ENCODE measurements at places on chromosomes 2 and 18.

DNA sequence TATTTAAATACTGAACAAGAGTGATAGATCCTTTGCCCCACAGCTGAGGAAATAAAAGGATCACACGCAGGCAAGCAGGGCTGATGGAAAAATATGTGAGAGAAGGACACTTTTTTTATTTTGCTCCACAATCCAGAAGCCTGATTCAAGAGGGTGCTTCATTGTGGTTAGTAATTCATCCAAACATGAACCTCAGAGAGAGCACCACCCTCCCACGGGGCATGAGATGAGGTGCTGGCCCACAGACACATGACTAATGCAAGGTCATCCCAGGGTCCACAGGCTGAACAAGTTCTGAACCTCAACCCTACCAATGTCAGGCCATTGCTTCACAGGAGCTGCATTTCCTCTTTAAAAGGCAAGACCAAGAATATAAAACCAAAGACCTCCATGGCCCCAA is 239.6 kb downstream of the MREG start:
- no peak for DNase-seq

DNA sequence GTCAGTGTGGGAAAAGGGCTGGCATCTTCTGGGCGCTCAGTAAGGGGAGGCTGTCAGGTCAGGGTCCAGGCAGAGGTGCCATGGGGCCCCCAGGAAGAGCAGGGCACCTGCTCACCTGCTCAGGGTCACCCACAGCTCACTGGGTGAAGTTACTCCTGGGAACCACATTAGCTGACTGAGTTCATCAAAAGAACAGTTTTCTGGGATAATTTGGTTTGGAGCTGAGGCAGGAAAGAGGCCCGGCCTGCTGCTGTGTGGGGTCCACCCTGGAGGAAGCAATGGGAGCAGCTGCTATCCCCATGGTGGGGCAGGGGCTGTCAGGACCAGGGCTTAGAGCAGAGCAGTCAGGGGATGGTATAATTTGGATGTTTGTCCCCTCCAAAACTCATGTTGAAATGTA is 97.2 kb upstream of the GPC1 start:
- no peak for DNase-seq

DNA sequence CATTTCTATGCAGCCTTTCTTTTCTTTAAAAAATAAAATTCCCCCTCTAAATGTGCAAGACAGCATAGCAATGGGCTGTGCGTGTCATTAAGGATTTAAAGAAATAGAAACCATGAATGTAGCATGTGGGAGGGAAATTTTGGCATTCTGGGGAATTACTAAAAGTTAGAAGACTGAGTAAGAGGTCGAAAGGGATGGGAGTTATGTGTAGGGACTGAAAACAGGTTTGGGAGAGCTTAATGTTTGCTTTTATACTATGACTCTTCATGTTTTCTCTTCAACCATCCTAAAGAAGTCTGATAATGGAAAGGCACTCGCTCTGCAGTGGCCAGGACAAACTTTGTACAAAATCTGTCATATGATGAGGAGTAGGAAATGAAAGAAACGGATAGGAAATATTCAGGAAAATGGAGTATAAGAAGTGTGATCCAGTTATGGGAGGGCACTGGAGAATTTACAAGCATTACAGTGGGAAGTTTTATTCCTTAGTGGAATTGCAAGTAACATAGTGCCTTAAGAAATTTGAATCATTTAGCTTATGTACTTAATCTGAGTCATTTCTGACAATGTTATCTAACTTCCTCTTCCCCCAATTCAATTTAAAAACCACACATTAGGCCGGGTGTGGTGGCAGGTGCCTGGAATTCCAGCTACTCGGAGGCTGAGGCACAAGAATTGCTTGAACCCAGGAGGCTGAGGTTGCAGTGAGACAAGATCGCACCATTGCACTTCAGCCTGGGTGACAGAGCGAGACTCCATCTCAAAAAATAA is 20.6 kb downstream of the TMEM87B start:
- peak; percentile 30 for DNase-seq

DNA sequence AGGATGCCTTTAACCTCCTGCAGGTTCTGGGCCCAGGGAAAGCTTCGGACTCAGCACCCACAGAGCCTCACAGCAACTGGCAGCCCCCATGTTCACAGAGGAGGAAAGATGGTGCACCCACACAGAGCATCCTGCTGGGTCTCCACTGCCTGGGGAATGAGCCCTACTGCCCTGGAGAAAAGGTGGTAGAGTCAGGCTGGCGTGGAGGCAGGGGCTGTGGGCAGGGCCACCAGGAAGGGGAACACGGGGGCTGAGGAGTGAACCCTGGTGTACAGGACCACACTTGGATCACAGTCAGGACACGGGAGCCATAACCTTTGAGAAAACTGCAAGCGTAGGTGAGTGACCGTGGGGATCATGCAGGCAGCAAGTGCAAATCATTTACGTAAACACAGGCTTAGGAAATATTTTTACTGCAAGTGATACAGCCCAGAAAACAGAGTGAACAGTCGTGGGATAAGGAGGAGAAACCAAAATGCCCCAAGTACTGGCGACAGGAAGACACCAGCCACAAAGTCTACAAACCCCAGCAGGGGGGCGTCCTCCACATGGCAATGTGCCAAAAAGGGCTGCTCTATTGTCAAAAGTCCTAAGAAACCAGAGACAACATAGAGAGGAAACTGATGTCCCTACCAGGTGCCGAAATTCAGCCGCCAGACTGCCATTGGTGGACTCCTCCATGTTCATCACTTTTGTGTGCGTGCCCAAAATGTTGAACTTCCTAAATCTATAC is 27.6 kb downstream of the STAT1 start:
- DNase-seq, result peak; percentile 44

DNA sequence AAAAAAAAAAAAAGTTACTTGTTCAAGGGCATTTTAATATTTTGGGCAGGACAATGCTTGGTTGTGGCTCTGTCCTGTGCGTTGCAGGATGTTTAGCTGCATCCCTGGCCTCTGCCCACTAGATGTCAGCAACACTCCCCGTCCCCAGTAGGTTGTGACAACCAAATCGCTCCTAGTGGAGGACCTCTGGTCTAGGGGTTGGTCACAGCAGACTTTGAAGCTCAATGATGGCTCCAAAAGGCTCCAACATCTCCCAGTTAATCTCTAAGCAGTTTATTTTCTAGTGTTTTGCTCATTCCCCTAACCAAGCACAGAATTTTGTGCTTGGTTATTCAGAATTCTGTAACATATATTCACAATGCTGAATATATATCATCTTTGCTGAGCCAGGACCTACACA is 67.0 kb downstream of the CHRNA1 start:
- peak; percentile 92 for DNase-seq

DNA sequence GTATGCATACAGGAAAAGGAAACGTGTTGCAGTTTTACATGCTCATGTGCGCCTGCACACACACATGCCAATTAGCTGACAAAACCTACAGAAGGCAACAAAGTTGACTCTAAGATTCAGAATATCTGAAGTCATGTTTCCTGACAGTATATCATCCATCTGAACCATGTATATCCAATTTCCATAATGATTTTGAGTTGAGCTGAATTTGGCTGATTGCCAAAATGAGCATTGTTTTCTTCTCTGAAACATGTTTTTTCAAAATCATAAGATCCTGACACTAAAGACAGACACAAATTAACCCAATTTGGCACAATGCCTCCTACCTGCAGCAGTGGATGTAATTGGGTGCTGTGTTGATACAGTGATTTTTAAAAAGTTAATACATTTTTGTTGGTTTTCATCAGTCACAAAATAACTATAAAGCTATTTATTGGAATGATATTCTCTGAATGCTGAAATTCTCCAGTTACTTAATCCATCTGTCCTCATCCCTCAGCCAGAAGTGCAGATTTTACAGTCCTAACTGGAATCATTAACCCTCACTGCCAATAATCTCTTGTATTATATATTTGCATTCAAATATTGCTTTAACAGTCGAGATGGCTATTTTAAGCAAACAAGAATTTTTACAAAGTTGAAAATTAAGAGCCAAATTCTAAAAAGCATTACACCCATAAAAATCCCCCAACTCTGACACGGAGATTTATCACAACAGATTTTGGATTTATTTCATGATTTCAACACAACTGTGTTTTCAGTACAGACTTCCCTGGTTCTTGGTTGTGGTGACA is 161.7 kb upstream of the LMAN1 start:
- no peak for DNase-seq

Measured in Kasumi-1 (cell line).